ENCODE measurements at places on chromosomes 6 and 20.

DNA sequence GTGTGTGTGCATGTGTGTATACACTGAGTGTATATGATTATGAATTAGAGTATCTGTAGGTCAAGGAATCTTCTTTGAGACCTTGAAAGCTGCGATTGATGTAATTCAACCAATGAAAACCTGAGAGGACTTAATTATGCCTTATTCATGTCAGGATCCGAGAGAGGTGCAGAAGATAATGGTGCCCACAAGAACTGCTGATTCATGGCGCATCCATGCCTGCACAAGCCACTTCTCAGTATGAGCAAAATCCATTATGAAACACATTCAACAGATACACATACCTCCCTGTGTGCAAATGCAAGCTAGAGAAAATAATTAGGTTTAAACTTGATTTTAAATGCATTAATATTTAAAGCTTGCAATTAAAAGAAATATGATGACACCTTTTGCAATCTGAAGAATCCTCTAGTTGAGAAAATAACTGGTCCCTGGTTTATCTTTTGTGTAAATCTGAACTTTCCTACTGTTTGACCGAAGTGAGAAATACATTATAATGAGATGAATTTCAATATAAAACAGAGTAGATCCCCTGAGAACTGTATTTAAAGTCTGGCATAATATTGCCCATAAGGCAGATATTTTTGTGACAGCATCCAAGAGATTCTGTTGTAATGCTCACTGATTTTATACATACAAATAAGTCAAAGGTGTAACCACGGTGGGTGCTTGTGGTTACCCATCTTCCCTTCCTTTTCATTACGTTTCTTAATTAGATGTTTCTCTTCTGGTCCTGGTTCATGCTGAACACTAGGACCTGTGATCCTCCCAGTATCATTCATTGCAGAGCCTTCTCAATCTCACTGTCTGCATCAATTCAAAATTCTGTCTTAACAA, 45.6 kb downstream of the LY86 start:
- DNase-seq, result no peak

DNA sequence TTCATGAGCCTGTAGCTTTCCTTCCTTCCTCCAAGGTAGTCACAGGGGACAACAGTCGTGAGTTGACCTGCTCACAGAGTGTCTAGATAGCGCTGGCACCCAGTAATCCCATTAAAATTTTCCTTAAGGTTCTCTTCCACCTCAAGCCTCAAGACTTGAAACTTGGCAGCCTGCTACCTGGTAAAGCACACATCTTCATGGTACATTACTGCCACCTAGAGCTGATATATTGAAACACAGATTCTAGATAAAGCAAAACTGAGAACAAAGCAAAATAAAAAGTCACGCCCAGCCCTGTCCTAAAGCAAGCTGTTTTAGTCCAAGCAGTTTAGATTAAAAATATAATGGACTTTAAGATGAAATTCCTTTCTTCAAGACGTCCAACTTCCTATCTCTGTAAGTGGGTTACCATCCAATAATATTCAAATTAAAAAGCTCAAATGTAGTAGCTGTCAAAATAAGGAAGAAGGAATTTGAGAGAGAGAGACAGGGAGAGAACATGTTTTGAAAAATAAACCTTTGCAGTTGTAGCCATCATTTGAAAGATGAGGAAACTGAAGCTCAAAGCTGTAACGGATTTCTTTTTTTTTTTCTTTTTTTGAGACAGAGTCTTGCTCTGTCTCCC, 50.7 kb upstream of the CD83 start:
- DNase-seq, result peak; percentile 51

- DNase-seq, result no peak
Observed at GRCh38 chr6:53059648-53060589, 5.3 kb upstream of the FBXO9 start.

- no peak for DNase-seq
Observed at GRCh38 chr20:38222923-38223742, 37.4 kb downstream of the KIAA1755 start.

DNA sequence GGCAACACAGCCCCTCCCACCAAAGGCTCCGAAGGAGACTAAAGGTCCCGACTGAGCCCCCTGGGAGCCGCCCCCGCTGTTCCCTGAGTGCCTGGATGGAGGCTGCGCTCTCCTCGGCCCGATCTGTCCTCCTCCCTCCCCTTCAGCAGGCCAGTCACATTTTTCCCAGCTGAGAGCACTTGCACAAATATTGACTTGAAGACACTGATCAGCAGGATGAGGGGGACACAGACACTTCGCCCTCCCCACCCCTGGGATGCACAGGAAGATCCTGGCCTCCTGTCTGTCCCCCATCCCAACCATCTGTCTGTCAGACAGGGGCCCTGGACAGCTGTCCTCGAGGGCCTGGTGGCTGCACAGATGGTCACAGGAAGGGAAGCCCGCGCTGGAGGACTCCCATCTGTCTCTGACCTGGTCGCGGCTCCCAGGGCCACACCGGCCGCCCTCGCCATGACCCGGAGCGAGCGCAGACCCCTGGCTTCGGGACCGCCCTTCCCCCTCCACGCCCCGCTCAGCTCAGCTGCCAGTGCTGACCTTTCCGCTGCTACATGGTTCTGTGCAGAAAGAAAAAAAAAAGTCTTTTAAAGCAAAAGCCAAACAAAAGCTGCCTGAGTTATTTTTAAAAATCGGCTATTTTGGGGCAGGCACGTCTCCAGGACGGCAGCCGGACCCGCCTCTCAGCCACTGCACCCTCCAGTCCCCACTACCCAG, 11.1 kb downstream of the LAMA5 start:
- DNase-seq, result no peak

GRCh38 chr6:2919401-2919800, 16.3 kb upstream of the SERPINB9 start:
- DNase-seq, result no peak

GRCh38 chr6:88161940-88162339, 4.2 kb downstream of the CNR1 start:
- no peak for DNase-seq

- DNase-seq, result no peak
Observed at GRCh38 chr6:150427037-150427602, 58.3 kb downstream of the IYD start.

DNA sequence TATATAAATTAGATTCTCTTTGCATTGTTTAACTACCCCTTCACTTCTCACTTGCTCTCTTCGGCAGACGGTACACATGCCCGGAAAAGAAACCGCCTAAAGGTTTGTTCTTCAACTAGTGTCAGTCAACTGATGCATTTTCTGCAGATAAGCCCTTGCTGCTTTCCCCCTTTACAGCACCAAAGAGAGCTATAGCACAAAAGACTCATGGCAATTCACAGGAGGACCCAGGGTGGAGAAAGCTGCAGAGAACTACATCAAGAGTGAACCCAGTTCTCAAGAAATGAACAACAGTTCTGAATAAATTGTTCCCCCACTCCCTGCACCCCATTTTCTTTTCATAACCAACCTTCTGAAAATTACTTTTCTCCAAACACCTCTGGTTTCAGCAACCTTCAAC, 8.9 kb downstream of the CD164 start:
- no peak for DNase-seq

DNA sequence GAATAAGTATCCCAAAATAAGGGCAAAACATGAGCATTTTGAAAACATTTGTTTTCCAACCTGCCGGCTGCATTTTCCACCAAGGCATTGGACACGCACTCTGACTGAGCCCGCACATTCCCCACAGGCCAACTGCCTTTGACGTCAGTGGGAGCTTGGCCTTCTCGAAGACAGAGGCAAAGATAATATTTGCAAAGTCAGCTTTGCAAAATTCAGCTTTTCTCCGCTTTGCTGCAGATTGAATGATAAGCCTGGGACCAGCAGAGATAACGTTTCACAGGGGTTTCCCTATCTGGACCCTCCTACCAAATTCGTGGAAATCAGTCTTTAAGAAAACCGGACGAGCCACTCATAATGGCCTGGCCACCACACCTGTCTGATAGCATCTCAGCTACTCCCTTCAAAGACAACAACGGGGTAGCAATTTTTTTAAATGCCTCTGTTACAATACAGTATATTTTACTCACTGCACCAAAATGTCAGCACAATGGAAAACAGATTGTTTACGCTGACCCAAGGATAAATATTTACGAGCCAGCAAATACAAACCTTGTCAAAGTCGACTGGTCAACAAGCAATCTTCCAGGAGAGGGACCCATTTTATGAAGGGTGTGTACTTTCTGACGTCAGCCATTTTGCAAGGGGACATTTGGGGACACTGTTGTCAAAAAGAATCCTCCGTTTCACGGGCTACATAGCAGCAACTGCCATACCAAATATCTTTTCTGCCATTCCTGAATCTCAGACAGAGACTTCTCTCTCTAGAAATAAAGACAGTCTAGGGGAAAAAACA, 100.5 kb downstream of the TFAP2A start:
- DNase-seq, result no peak

GRCh38 chr6:67880939-67881705, 754.0 kb upstream of the ADGRB3 start:
- no peak for DNase-seq

DNA sequence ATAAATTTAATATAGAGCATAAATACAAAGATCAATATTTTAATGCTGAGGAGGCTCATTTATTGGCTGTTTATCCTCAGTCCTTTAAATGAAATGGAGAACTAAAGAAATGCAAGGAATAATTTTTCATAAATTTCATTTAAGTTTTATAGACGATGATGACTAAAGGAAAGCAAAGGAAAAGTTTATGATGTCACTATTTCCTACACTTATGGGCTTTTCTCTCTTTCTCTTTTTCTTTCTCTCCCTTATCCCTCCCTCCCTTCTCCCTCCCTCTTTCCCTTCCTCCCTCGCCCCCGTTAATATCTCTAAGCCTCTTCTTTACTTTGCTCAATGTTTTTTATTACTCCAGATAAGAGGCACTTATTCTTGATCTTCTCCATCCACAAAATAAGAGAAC, 889.7 kb upstream of the FLRT3 start:
- DNase-seq, result no peak

DNA sequence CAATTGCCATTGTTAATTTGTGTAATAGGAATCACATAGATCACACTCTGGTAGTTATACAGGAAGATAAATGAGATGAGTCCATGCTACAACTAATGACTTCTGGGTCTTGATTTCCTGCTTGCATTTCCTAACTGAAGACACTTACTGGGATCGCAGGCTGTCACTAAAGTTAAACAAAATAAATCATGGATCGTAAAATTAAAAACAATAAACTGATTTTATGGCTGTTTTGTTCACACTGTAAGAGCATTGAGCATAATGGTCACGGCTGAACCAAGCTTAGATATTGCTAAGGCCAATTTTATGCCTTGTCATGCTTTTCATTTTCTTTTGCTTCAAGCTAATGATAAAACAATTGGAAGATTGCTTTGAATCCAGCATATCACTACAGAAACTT, 332.5 kb upstream of the CITED2 start:
- DNase-seq, result no peak

DNA sequence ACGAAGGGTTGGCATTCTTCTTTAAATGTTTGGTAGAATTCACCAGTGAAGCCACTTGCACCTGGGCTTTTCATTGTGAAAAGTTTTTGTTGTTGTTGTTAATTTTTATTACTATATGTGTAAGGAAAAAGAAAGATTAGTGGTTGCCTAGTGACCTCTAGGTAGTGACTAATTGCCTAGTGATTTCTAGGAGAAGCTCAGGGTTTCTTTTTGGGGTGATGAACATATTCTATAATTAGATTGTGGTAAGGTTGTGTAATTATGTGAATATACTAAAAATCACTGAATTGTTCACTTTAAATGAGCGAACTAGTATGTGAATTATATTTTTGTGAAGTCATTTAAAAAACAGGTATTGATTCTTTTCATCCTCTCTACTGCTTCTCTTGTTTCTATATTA, 123.8 kb upstream of the TMEM170B start:
- DNase-seq, result no peak

- no peak for DNase-seq
Observed at GRCh38 chr6:51818520-51819022, 268.8 kb downstream of the PKHD1 start.

- DNase-seq, result no peak
Observed at GRCh38 chr6:36622901-36623546, 28.9 kb downstream of the SRSF3 start.

DNA sequence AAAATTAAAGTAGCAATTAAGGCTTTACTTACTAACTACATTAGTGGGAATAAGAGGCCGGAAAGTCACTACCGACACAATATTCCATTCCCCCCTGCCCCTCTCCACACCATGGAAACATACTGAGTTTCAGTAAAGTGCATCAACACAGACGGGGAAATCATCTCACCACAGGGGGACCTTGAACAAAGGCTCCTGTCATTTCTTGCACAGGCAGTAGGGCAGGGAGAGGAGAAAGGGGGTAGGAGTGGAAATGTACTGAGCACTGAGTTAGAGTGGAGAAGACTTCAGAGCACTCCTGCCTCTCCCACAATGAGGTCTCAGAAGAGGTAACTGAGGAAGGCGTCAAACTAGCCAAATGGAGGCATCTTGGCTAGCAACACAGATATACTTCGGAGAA, 1426.9 kb upstream of the EYS start:
- no peak for DNase-seq

DNA sequence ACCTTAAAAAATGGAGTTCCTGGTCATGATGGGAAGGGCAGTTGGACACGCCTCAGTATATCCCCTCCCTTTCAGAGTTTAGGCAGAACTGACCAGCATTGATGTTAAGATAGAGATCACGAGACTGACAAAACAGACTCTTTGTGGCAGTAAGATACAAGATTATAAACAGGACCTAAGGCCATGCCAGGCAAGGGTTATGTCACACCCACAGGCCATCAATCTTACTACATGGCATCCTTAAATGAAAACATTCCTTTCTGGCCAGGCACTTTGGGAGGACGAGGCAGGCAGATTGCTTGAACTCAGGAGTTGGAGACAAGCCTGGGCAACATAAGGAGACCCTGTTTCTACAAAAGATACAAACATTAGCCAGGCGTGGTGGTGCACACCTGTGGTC, 129.3 kb upstream of the MLN start:
- DNase-seq, result no peak

GRCh38 chr6:106997392-106998158, 23.0 kb upstream of the CD24 start:
- DNase-seq, result no peak
